ENCODE measurements at places on chromosomes 3 and 15.

GRCh38 chr3:167346171-167346570, 33.9 kb downstream of the ZBBX start:
- no peak for DNase-seq

- no peak for DNase-seq
Measured at GRCh38 chr3:52234516-52235447, 4.2 kb downstream of the TWF2 start.

DNA sequence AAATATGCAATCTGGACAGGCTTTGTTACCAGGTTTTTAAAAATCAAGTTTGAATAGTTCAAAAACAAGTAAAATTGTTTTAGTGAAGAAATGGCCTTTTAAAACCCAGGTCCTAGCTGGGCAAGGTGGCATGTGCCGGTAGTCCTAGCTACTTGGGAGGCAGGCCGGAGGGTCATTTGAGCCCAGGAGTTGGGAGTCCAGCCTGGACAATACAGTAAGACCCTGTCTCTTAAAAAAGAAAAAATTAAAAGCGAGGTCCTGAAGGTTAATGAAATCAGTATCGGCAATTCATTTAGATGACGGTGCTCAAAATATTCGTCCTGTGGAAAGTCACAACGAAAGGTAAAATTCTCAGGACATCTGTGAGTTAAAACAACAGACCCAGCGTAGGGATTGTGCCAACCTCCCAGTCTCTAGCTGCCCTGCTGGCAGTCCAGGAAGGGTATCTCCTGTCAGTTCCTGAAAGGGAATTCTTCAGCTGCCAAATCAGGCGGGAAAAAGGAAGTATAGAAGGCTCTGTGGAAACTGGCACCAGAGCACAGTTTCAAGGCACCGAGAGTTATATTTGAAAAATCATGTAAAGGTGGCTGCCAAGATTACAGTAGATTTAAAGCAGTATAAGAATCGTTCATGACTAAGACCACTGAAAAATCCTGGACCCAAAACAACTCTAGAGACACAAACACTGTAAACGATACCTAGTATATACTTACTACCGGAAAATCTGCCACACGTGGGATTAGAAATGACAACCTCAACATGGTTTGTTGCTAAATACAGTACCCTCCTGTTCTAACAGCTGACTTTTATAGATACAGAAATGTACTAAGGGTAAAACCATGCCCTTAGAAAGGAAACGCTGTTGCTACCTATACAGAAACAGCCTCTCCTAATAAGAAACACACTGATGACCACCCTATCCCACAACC, 1.2 kb upstream of the ABHD17C start:
- no peak for DNase-seq

DNA sequence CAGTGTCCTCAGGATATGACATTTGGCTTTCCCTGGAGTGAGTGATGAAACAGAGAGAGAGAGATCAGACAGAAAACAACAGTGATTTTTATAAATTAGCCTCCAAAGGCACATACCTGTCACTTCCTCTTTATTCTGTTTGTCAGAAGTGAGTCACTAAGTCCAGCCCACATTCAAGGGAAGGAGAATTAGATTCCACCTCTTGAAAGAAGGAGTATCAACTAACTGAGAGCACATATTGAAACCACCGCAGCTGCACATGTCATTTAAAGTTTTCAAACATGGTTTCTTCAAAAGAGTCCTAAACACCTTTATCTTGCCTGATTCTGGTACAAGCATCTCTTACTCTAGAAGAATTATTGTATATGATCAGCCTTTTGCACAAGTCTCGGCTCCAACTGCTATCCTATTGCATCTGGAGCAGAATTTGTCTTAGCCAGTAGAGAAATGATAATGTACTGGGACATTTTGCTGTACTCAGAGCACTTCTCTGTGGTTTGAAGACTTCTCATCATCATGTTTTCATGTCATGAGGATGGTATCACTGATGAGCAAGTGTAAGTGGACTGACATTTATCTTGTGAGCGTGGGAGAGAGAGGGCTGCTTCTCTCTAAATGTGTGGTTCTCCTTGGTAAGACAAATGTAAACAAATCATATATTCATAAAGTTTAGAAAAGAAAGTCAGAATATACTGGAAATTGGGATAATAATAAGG, 338.9 kb upstream of the CFAP20DC start:
- DNase-seq: no peak

GRCh38 chr15:31357148-31357547, 30.5 kb downstream of the KLF13 start:
- DNase-seq: peak; percentile 75

- DNase-seq: no peak
Measured at GRCh38 chr15:42194513-42194912, 13.6 kb downstream of the VPS39 start.

GRCh38 chr3:188817935-188818269, 353.9 kb upstream of the TPRG1 start:
- no peak for DNase-seq

GRCh38 chr15:75043509-75044257, 20.3 kb downstream of the PPCDC start:
- DNase-seq: no peak

DNA sequence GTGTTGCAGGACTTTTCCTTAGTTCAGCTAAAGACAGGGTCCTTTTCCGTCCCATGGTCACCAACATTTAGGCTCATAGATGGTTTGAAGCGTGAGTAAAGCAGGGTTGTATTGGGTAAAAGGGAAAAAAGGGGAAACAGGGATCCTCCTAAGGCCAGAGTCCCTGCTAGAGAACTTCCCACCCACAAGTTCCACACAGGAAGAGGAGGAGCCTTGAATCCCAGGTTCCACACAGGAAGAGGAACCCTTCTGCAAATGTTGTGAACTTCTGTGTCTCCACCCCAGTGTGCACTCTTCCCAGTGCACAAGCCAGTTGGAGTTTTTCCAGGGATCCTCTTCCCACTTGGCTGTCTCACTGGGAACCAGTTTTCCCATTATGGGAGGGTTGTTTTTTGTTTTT, 27.6 kb upstream of the ATP8B4 start:
- no peak for DNase-seq

DNA sequence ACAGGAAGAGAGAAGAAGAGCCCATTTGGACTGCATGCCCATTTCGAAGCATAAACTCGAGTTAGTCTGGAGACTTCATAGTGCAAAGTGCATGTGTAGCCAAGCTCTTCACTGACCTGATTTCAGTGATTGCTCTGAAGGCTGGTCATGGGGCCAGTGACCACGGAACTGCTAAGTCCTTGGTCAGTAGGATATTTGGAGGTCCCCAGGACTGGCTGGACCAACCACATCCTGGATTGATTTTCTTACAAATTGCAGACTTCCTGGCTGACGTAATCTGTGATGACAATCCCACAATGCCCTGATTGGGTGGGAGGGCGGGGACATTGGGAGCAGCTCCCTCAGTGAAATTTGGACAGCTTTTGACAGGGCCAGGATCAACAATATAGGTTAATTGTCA, 233.4 kb downstream of the CACNA2D3 start:
- no peak for DNase-seq

- DNase-seq: no peak
Measured at GRCh38 chr3:66018057-66019033, 20.4 kb downstream of the MAGI1 start.

DNA sequence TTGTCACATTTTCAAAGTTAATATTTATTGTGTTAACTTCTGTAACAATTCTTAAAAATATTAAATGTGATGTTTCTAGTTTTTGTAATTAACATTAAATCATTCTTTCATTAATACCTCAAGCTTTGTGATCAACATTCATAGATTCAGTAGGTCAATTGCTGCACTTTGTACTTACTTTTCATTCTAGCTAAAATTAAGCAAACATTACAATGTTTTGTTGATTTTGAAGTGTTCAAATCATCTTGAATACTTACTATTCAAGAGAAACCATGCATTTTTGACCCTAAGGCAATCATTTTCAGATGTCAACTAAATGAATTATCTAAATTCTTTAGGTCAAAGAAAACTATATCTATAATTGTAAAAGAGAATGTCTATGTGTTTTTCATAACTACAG, 933.1 kb downstream of the NAALADL2 start:
- no peak for DNase-seq

- no peak for DNase-seq
Measured at GRCh38 chr3:187458921-187459320, 90.7 kb downstream of the RTP4 start.

- no peak for DNase-seq
Measured at GRCh38 chr15:92095693-92096092, 242.2 kb downstream of the SLCO3A1 start.

DNA sequence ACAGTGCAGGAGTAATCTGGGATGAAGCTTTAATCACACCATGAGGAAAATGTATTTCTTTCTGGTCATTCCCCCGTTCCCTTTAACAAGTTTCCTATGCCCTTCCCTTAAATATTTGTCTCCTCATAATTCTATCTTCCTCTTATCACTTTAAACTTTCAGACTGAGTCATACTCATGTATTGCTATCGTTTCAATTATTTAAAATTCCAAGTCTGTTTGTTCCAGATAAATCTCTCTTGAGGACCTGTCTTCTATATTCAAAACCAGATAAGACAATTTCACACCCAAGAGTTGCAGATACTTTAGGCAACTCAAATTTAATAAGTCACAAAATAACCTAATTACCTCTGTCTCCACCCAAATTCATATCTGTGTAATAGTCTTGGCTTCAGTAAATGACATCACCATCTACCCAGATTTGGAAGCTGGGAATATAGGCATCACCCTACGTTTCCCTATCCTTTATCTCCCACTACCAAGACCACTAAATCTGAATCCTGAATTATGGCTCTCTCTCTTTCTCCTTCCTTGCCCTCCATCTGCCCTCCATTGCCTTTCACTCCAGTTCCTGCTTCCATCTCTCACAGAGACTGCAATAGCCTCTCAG, 220.1 kb downstream of the PYDC2 start:
- DNase-seq: no peak

DNA sequence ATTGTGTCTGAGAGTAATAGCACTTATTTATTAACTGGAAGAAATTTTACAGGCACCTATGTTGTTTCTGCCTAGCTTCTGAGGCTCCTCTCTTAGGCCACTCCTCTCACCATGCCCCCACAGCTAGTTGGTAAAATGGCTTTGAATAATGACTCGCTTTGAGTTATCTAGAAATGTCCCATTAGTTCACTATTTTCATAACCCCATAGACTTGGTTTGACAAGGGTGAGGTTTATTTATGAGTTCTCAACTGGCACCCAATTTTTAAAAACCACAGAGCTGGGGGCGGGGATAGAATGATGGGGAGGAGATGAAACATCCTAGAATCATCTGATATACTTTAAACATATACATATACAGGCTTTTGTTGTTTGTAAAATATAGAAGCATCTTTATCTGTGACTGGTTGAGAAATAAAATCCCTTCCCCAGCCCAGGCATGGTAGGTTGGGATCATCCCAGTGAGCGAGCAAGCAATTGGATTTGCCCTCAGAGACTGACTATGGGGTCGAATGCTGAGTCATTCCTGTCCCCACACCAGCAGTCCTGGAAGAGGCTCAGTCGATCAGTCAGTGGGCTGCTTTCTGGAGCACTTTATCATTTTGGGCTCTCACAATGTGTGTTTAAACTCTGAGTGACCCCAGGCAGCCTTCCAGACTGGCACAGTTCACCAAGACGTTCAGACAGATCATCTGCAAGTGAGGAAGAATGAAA, 60.2 kb upstream of the TSEN2 start:
- no peak for DNase-seq

Data from CD4-positive, alpha-beta T cell (primary cell).